ENCODE measurements at places on chromosomes 2 and 18.

DNA sequence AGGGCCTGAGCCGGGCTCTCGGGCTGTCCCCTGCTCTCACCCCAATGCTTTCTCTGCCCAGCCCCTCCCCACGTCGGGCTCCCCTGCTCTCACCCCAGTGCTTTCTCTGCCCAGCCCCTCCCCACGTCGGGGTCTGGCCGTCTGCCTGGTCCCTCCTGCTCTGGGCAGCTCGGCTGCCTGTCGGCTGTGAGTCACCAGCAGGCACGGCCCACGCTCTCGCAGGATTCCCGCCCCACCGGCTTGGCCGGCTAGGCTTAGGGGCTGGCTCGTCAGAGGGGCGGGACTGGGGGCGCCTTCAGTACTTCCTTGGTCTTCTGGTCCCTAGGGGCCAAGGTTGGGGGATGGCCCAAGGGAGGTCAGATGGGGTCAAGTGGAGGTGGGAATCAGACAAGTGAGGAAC lies 3.3 kb downstream of the BOK start:
- no peak for DNase-seq

GRCh38 chr2:53632714-53633113 lies 134.9 kb upstream of the CHAC2 start:
- DNase-seq: no peak

DNA sequence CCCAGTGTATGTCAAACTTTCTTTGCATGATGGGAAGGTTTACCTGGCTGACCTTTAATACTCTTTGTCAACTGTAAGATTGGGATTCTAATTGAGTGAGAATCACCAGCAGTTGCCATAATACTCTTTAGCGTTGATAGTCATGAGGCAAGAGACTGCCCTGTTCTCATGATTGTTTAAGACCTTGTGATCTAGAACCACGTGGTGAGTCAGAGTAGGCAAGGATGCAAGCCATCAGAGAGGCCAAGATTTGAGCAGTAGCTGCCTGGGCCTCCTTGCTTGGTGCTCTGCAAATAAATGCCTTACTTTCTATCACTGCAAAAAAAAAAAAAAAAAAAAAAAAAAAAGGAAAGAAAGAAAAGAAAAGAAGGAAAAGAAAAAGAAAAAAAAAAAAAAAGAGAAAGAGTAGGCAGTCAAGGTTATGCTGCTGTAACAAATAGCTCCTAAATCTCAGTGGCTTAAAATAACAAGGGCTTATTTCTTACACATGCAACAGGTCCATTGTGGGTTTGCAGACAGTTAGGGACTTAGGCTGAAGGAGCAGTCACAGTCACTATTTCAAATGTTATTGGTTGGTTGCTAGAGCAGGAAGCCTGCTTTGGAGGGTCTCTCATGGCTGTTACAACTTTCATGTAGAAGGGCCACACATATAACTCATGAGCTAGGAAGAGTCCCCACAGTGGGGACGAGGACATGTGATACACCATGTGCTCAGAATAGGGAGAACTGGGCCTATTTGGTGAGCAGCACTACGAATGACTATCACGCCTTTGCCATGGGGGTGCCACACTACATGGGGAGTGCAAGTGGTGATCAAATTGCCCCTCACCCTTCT lies 21.7 kb downstream of the IL1R2 start:
- DNase-seq: no peak

GRCh38 chr2:31227110-31227509 lies 6.8 kb upstream of the EHD3 start:
- no peak for DNase-seq

DNA sequence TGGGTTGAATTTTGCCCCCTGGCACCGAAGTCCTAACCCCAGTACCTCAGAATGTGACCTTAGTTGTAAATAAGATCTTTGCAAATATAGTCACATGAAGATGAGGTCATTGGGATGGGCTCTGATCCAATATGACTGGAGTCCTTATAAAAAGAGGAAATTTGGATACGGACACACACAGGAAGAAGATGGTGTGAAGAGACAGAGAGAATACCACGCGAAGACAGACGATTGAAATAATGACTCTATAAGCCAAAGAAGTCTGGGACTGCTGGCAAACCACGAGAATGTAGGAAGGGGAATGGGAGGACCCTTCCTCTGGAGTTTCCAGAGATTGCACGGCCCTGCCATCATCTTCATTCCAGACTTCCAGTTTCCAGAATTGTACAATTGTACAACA lies 98.6 kb downstream of the CPO start:
- DNase-seq: no peak

DNA sequence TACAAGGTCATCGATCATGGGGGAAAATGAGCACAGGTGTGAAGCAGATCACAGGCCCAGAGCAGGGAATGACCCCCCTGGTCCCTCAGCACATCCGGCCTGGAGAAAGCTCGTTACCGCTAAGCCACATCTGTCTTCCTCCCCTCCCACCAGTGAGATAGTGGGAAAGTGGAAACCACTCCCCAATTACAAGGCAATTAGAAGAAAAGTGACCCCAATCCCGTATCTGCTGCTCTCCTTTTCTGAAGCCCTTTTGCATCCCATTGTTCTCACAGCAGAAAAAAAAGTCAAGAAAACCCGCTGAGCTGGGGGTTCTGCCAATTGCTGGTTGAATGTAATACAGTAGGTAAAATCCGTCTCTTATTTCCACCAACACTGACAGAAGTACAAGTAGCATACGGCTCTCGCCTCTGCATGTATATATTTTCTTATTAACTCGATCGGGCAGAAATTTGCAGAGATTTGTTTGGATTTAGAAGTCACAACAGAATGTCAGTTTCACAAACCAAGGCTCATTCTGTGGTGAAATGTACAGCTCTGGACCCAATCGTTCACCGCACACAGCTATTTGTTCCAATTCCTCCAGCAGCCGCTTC lies 287.0 kb downstream of the TCF4 start:
- DNase-seq: no peak

DNA sequence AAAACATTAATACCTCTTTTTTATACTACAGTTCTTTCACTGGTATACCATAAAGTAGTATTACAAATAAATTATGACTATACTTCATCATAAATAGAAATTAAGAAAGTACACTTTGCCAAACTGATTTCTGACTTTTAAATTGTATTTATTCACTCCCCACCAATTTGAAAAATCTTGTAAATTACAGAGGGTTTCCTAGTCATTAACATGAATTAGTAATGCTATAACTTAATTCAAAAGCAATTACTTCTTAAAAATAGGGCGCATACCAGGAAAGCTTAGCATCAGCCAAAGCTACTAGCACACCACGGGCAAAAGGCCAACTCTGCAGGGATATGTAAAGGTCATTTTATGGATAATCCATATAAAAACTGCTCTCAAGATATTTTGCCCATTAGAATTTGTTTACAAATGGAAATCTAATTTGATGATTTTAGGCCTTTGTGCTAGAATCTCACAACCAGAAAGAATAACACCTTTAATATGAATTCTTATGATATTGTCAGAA lies 142.3 kb downstream of the PIGN start:
- DNase-seq: no peak

- DNase-seq: no peak
Measured at GRCh38 chr2:241373446-241373845, 17.4 kb downstream of the FARP2 start.

DNA sequence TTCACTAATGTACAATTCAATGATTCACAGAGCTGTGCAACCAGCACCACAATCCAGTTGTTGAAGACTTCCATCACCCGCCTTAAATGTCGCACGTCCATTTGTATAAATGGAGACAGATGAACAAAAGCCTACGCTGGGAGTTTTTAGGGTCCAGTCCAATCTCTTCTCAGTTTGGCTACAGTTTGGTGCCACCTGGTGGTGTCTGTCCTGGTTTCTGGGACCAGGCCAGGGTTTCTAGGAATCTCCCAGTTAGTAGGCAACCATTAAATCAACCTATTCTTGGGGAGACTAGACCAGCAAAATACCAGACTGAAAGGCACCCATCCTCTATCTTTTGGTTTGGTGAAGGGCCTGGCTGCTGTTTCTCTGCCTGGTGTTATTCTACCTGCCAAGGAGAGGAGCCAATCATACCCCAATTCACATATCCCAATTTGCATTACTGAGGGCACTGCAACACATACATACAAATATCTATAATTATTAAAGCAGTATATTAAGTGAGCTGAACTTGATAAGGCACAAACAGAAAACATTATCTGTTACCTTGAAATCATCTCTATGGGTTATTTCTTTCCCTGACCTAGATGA lies 3.2 kb upstream of the DDX1 start:
- DNase-seq: peak; percentile 24

DNA sequence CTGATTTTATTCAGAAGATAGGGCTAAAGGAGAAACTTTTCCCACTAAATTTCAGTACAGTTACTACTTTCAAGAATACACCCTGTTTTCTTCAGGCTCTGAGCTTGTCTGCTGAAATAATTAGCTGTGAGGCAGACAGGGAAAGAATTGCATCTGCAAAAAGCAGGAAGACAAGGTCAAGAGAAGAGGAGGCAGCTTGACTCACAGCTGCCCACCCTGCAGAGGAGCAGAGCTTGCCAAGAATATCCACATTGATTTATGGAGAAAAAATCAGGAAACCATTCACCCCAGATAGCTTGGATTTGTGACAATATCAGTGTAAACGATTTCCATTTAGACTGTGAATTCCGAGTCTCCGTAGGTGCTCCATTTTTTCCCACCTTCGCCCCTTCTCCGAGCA lies 49.0 kb downstream of the ACTR2 start:
- DNase-seq: no peak

DNA sequence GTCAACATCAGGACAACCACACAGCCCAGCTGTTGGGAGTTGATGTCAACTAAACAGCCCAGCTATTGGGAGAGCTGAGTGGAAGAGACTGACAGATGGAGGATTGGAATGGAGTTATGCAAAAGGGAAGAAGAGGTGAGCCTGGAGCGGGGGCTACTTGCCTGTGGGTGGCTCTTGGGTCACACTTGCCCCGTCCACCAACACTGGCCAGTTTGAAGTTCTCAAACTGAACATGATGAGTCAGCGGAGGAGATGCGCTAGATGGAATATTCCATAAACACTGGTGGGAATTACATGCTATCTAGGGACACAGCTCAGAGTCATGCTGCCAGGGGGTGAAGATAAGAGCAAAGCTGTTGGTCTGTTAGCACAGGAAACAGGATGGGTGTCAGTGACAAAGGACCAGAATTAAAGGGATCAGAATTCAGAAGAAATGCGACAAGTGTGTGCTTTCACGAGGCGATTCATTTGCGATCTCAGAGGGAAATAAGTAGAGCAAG lies 33.2 kb upstream of the AGAP1 start:
- no peak for DNase-seq

DNA sequence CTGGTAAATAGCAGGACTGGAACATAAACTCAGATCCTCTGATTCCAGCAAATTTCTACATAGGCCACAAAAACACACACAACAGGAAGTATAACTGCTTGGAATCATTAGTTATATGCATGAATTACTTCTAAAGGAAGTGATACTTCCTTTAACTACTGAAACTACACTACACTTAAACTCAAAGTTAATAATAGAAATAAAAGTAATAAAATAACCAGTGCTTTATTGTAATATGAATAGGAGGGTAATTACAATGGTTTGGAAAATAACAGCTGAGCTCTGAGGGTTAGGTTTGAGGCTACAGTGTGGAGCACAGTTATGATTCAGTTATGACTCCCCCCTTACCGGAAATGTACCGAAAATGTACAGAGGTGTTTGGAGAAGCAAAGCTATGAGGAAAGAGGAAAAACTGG lies 18.5 kb upstream of the POLI start:
- DNase-seq: no peak

DNA sequence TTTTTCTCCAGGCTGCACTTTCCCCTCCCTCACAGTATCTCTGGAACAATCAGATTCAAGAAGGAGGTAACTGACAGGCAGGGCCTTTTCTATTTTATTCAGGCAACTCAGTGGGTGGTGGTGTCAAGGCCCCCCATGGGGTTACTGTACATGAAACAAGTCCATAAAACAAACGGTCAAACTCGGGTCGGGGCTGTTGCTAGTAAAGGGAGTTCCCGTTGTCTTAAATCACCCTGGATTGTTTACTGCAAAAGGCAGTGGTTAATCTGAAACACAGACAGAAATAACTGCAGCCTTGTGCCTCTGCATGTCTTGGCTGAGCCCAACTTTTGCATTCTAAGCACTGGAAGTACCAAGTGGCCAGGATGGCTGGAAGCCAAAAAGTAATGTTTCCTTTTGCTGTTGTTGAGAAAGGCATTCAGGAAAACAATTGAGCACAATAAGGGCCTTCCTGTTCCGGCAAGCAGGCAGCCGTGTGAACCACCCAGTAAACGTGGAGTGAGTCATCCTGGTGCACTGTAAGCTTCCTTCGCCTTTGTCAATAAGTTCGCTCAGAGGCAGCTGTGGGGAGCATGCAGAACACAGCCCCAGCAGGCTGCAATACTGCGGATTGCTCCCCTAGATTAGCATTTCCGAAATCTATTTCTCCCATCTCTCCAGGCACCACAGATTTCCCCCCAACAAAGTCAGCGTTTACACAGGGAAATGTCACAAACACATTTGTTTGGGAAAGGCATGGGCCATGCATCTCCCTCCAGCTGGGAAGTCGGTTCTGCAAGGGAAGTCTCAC lies 149.6 kb downstream of the IRS1 start:
- peak; percentile 6 for DNase-seq

DNA sequence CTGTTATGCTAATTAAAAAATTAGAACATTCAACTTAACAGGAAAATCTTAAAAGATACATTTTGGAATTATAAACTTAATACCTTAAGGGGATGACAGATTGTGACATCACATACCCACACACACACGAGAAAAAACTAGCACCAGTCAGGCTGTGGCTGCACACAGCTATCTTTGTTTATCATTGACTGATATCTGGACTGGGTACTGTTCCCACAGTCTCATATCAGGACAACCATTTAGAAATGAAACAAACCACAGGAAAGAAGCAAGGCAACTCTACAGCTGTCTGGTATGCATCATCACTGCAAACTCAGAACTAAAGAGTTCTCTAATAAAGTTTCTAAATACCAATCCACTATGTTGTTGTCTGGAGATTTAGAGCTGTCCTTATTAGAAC lies 210.9 kb upstream of the SMAD7 start:
- peak; percentile 17 for DNase-seq

GRCh38 chr2:159126432-159127022 lies 158.1 kb downstream of the TANC1 start:
- no peak for DNase-seq

- no peak for DNase-seq
Measured at GRCh38 chr18:54532222-54532621, 58.8 kb upstream of the DYNAP start.

DNA sequence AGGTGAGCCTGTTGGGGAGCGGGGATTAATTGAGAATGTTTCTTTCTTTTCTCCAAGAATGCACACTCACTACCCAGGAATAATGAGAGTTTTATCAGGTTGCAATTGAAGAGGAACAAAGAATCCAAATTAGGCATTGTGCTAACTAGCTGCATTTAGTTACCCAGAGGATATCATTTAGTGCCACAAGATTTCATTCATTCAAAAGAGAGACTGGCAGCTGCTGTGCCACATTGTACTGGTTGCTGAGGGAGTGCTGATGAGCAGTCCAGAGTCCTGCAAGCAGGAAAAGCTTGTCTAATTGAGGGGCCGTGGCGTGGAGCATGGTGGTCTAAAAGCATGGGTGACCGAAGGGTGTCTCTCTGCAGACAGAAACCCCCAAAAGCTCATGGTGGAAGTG lies 97.6 kb downstream of the CTAGE1 start:
- no peak for DNase-seq
